ENCODE measurements at places on chromosomes 2 and 18.

DNA sequence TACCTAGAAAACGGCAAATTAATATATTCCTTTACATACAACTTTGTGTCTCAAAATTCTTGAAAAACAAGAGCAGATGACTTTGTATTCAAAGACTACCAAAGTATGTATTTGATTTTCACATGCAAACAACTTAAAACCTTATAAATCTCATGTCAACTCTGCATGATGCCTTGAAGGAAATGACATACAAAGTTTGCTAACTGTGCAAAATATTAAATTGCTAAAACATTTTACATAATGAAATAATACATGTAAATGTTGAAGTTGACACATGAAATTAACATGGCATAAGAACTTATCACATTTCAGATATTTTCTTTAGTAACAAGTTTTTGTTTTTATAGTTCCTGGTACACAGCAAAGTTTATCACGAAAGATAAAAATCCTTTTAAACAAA, 20.8 kb upstream of the C2orf42 start:
- no peak for DNase-seq

DNA sequence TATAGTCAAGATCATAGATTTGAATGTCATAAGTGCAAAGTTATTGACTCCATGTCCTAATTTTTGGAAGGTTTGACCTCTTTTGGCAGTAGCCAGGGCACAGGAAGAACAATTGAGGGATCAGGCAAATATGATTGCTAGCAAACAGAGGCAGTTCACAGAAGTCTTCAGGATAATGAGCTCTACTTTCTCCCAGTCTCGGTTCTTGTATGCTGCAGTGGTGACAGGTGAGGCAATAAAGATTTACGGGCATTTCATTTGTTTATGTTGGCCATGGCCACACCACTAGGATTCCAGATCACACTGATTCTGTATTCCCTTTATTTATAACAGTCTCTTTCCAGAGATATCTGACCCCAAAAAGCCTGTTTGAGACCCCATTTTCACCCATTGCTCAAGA, 137.5 kb downstream of the UBR3 start:
- DNase-seq, result no peak

DNA sequence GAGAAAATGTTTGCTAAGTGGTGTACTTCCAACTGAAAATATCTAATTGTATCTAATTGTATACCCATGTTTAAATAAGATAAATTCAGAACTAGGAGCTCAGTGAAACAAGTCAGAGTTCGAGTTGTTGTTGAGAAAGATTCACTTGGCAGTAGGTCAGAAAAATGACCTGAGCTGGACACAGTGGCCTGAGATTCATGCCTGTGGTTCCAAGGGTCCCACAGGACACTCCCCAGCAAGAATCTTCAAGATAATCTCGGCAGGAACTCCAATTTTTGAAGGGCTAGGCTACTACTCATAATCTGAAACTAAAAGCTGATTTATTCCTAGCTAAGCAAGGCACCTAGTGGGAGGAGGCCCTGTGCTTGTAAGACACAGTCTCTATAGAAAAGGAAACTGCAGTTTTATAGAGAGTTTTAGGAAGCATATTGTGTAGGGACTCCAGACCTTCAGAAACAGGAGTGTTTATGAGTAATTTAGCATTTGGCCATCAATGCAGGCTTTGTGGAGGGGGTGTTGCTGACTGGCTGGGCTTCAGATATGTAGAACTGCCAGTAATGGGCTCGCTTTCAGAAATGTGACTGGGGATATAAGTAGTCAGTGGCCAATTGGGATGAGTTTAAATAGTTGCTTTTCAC, 43.2 kb downstream of the SP140 start:
- no peak for DNase-seq

DNA sequence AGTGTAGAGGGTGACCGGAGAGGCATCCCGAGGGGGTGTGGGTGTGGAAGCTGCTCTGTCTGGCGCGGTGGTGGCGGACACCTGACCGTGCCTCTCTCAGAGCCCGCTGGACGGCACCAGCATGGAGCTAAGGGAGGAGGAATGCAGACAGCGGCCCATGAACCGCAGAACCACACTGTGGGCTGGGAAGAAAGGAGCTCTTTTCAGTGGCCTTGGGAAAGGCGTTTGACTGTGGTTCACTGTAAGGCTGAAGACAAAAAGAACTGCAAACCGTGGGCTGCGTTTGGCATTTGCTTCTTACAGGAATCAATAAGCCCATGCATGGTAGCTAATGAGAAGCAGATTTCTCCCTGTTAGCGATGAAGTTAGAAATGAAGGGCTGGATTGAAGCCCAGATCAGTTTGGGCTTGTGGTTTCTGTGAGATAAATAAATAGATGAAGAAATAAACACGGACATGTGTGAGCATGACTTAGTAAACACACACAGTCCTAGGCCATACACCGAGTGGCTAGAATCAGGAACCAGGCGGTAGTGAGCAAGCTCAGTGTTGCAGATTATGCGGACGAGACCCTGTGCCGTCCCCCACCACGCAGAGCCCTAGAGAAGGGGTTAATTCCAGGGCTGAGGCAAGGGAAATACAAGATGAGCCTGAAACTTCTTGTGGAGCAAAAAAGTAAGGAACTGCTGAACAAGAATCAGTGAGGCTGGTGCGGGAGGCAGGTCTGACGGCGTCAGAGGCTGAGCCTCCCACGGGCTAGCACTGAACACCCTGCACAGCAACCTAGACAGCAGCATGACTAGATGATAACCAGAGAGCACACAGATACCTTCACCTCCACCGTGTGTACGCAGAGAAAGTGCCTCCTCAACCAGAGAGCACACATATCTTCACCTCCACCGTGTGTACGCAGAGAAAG, 29.3 kb upstream of the NFATC1 start:
- no peak for DNase-seq

DNA sequence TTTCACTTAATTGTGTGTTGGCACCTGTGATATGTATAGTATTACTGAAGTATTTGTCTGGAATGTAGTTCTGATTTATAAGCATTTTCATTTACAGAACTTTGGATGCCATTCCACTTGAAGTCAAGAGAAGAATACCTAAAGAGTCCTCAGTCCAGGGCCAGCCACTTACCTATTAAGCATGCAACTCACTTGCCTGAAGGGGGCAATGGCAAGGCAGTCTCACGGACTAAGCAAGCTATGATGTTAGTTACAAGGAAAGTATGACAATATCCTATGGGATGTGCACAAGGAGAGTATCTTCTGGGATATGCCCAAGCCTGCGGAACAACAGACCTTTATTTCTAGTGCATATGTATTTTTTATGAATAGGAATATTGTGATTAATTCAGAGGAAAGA, 369.4 kb upstream of the GCFC2 start:
- no peak for DNase-seq

DNA sequence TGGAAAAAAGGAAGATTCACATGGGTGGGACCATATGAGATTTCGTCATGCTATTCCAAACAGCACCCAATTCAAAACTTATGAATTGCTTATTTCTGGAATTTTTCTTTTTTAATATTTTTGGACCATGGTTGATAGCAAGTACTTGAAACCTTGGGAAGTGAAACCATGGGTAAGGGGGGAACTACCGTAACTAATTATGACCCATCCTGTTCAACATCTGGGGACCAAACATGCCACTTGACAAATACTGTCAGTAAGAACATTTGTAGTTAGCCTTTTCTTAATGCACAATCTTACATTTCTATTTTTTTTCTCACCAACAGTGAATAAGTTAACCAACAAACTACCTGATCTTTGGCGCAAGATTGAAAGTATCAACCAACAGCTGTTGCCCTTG, 105.7 kb upstream of the TTC39C start:
- no peak for DNase-seq

DNA sequence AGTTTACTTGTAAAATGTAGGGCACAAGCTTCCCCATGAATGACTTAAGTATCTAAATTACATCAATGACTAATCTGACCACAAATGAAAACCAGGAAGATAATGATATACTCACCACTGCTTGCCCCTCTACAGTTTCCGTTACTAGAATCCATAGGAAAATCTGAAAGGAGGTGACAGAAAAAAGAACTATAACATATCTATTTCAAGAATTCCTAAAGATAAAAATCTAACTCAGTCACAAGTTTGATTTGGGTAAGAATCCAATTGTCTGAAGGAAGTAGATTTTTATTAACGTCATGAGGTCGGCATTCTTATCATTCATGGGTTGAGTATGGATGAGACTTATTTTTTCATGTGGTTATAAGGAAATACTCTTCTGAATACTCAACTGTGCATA, 7.8 kb downstream of the FRZB start:
- DNase-seq, result no peak

DNA sequence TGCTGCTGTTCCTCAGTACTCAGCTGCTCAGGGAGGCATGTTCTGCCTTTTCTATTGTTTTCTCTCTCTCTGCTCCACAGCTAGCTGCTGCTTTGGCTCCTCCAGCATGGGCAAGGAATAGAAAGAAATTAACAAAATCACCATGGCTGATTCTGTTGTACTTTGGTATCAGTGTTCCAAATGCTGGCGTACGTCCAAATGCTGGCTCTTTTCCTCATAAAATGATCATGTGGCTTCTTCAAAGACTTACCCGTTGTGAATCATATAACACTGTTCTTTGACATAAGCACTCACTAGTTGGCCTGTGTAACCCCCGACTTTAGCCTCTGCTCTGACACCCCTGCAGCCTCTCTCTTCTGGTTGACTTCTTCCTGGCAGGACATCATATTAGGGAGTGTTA, 547.6 kb downstream of the CPS1 start:
- DNase-seq, result no peak

DNA sequence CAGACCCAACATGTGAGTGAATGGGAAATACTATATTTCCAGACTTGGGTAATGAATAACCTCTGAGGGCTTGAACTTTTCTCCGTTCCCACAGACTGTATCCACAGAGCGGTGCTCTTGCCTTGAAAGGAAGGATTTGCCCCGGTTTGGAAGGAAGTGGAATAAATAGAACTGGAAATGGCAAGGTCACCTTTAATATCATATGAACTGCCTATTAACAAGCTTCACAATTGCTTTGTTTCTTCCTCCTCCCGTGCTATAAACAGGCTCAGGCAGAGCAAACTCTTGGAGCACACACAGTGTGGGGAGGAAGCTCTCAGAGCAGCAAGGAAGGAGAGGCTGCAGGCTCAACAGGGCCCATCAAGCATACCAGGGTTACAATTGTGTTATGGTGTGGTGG, 28.5 kb upstream of the DARS1 start:
- no peak for DNase-seq

DNA sequence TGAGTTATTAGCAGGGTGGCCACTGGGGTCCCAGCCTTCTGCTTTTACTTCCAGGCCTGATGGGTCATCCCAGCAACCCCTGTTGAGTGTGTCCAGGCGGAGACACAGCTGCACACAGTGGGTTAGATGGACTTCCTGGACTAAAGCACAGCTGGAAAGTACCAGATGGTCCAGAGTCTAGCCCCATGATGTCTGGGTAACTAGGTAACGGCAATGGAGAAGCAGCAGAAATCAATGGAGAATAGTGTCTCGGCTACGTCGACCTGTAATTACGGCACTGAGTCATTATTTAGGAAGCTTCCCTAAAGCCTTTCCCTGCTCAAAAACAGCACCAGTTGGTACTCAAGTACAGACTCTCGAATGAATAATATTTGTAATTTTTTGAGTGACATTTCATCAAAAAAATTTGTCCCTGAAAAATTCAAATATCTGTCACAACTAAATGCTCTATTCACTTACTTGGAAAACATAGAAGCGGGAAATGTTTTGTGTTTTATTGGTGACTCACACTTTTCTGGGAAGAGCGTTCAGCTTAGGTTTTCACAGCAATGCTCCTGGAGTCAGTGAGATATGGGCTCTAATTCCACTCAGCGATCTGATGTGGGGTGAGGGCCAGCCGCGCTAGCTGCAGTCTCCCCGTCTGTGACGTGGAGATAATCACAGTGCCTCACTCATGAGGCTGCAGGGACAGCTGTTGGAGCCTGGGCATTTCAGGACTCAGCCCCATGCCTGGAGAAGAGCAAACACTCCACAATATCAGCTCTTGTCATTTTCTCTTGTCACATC, 16.2 kb upstream of the ARL4C start:
- DNase-seq, result no peak

- no peak for DNase-seq
Observed at GRCh38 chr2:165584126-165584654, 114.7 kb downstream of the CSRNP3 start.

DNA sequence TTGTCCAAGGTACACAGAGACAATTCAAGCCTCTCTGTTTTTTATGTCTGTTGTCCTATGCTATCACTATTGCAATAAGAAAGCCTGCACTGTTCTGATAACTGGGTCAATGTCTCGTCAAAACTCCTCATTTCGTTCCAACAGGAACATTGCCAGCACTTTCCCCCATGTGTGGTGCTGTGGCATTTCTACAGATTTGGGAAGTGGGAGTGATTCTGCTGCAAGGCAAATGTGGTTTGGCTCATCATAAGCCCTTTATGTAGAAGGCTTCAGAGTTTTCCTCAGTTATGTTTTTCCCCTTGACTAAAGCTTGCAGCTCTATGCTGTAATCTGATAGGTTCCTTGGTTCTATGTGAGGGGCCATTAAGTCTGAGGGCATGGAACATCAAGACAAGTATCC, 324.1 kb upstream of the TCF4 start:
- no peak for DNase-seq

- DNase-seq, result no peak
Observed at GRCh38 chr2:96524482-96525210, 11.9 kb upstream of the ARID5A start.

DNA sequence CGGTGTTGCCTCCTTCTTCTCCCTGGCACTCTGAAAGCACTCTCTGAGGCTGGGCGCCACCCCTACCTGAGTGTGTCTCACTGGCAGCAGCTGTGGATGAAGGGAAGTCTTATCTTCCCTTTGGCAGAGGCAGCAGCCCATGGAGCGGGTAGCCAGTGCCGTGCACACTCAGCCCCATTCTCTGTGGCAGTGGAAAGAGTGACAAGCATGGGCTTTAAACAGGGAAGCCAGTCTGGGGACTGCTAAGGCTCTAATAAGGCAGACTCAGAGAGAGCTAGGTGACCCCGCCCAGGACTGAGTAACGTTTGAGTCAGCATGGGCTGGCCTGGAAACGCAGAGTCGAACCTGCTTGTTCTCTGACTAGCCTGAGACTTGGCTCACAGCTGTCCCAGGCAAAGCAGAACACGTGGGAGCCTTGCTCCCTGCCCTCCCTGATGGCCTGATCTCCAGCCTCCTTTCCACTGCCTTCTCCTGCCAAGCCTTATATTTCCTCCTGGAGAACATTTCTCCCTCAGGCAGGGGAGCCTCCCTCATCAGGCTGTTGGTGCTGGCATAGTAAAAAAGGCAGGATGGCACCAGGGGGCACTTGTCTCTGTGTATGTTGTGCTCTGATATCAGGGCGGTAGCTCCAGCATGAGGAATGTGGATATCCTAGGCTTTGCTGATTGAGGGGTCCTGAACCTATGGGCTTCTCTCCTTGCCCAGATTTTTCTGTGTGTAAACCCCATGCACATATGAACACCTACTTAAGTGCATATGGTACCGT, 93.9 kb upstream of the LGALSL start:
- DNase-seq, result peak; percentile 41

All from activated CD4-positive, alpha-beta T cell treated with anti-CD3 and anti-CD28 coated beads, Interleukin-2, amount 50 U/mL, for 4 hours (primary cell).